ENCODE measurements at places on chromosomes 11 and 22.

DNA sequence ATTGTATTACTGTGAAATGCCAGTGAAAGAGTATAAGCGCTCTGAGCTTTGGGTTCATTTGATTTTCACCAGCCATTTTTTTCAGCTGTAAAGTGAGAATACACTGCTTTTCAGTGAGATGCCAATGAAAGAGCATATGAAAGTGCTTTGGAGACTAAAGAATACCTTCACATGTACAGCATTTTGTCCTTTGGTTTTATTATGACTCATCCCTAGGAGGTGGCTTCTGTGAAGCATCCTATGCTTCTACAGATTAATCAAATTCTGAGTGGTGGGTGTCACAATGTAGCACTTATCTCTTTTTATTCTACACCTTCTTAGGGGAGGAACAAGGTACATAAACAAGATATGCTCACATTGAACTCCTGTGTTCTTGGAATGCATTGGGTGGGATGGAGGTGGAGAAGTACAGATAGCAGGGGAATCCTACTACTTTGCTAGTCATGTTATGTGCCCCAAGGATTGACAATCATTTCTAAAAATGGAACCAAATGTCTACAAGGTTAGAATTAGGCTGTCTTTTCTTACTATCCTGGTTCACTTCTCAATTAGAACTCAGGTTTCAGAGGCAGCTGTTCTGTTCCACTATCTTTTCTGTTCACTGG is 18.7 kb downstream of the TRIM44 start:
- no peak overlapping the region for H3K27ac ChIP-seq
- peaks cover 2% of the 10 kb centered on the region for H3K36me3 ChIP-seq
- no peak for DNase-seq
- no peak overlapping the region for H3K4me3 ChIP-seq
- H3K27me3 ChIP-seq = no peaks in the 10 kb centered on the region

GRCh38 chr11:94933223-94934130 is 39.9 kb downstream of the CWC15 start:
- H3K27ac ChIP-seq = peak overlapping the region; percentile 93
- H3K4me3 ChIP-seq = peak overlapping the region; percentile 18
- H3K4me1 ChIP-seq = peaks cover 38% of the 10 kb centered on the region
- DNase-seq = peak; percentile 97

- H3K27ac ChIP-seq = no peak overlapping the region
- H3K4me1 ChIP-seq = no peaks in the 10 kb centered on the region
- H3K4me3 ChIP-seq = no peak overlapping the region
- H3K36me3 ChIP-seq = no peaks in the 10 kb centered on the region
These were observed 275.4 kb downstream of the DYNC2H1 start for GRCh38 chr11:103384652-103385051.

DNA sequence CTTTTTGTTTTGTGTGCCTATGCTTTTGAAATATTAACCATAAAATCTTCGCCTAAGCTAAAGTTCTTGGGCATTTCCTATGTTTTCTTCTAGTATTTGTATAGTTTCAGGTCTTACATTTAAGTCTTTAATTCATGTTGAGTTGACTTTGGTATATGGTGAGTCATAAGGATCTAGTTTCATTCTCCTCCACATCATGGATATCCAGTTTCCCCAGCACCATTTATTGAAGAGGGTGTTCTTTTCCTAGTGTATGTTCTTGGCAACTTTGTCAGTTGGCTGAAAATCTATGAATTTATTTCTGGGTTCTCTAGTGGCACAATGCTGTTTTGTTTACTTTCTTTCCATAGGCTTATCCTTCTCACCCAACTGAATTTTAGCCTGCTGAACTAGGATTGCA is 49.0 kb downstream of the CTSC start:
- H3K27ac ChIP-seq = no peak overlapping the region
- H3K4me3 ChIP-seq = no peak overlapping the region
- H3K27me3 ChIP-seq = no peaks in the 10 kb centered on the region
- H3K4me1 ChIP-seq = no peaks in the 10 kb centered on the region

GRCh38 chr11:125069008-125069407 is 5.9 kb downstream of the SLC37A2 start:
- H3K27ac ChIP-seq = no peak overlapping the region
- no peak overlapping the region for H3K4me3 ChIP-seq
- peak; percentile 29 for DNase-seq
- no peaks in the 10 kb centered on the region for H3K36me3 ChIP-seq
- H3K4me1 ChIP-seq = peaks cover 20% of the 10 kb centered on the region

DNA sequence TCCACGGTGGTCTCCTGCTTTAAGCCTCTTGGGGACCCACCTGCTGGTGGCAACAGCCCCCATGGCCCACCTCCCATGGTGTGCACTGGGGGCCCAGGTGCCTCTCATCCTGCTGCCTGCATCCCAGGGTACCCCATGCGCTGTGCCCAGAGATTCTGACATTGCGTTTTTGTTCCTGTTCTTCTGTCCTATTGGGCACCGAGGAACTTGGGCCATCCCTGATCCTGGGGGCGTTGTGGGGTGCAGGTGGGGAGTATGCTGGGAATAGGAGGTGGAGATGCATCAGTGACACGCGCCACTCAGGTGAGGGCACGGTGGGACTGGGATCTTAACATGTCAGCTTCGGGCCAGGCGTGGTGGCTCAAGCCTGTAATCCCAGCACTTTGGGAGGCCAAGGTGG is 12.4 kb upstream of the NAP1L4 start:
- H3K27ac ChIP-seq = no peak overlapping the region
- H3K27me3 ChIP-seq = no peaks in the 10 kb centered on the region
- H3K4me3 ChIP-seq = no peak overlapping the region
- H3K4me1 ChIP-seq = peaks cover 13% of the 10 kb centered on the region

All from astrocyte (in vitro differentiated cells and primary cell).